ENCODE measurements at places on chromosomes 2 and 18.
A peak's percentile ranks its signal among the peaks of the same experiment; 100 is the strongest.

- DNase-seq, result no peak
Observed at GRCh38 chr2:56871644-56872043, 687.9 kb downstream of the CCDC85A start.

GRCh38 chr2:27765621-27766286 is 5.8 kb upstream of the MRPL33 start:
- peak; percentile 74 for DNase-seq

DNA sequence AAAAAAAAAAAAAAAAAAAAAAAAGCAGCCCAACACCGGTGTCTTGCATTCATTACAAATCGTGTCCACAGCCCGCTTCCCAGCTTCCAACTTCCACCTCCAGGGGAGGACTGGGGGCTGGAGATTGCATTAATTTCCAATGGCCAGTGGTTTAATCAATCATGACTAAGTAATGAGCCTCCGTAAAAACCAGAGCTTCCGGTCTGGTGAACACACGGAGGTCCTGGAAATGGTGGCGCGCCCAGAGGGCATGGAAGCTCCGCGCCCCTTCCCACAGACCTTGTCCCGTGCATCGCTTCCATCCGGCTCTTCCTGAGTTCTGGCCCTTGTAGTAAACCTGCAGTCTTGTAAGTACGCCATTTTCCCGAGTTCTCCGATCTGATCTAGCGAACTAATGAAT is 43.6 kb downstream of the EEF1B2 start:
- no peak for DNase-seq

GRCh38 chr2:125634662-125635061 is 1021.3 kb upstream of the GYPC start:
- DNase-seq, result no peak

DNA sequence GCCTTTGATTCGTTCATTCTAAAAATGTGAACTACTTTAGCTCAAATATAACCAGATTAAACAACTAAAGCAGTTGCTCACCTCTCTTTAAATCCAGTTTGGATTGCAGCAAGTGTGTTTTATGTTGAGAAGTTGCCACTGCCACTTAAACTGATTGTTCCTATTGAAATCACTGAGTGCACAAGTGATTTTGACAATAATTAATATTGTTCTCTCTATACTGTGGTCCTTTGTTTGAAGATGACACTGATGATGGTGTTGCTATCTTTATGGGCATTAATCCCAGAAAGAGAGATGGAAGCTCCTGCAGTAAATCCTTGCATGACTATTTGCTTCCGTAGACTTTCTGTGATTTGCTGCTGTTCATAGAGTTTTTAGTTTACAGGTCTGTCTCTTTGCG is 251.4 kb upstream of the ZEB2 start:
- no peak for DNase-seq

DNA sequence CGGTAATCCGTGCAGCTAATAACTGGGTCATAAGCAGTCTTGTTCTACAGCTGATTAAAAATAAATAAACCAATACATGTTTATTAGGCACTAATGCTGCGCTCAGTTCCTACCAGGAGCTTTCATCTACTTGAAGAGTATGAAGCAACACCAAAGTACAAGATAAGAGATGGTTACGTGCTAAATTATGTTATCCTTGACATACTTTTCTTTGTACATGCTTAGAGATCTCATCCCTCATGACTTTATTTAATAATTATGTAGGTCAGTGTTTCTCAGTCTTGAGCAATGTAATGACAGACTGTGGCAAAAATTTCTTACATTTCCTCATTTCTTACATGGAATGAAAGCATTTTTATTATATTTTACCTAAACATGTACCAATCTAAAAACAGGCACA is 54.6 kb upstream of the COBLL1 start:
- no peak for DNase-seq

DNA sequence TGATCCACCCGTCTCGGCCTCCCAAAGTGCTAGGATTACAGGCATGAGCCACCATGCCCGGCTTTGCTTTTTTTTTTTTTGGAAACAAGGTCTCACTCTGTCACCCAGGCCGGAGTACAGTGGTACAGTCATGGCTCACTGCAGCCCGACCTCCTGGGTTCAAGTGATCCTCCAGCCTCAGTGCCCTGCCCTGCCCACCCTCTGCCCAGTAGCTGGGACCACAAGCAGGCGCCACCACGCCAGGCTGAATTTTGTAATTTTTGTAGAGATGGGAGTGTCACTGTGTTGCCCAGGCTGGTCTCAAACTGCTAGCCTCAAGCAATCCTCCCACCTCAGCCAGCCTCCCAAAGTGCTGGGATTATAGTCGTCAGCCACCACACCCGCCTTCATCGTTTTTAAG is 11.6 kb upstream of the PSD4 start:
- no peak for DNase-seq

- DNase-seq, result no peak
Observed at GRCh38 chr2:180990794-180991193, 10.4 kb downstream of the UBE2E3 start.
